ENCODE measurements at places on chromosomes 1 and 21.
A peak's percentile ranks its signal among the peaks of the same experiment; 100 is the strongest.

DNA sequence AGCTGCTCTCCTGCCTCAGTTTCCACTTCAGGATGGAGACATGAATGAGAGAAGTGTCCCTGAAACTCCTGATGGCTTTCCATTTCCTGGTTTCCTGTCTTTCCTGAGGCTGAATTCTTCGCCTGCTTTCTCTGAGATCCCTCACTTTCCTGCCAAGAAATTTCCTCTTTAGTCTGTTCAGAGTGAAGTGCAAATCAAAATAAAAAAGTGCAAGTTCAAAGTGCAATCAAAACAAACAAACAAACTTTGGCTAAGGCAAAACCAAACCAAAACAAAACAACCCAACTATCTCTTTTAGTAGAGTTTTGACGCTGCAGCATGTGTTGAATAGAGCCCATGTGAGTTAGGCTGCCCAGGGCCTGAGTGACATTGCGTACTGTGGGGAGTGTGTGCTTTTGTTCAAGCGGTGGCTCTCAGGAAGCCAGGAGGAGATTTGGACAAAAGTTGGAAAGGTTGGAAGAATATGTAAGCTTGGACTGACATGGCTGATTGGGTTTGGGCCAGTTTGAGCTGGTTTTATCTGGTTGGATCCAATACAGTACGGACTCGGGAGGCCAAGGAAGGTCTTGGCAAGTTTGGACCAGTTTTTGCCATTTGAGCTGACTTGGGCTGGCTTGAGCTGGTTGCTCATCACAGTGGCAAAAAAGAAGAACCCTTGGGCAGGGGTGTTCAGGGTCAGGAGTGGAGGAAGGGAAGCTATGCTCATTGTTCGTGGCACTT is 61.1 kb upstream of the TINAGL1 start:
- DNase-seq = no peak

GRCh38 chr1:243851765-243852164 is 1.7 kb upstream of the AKT3 start:
- DNase-seq = no peak

DNA sequence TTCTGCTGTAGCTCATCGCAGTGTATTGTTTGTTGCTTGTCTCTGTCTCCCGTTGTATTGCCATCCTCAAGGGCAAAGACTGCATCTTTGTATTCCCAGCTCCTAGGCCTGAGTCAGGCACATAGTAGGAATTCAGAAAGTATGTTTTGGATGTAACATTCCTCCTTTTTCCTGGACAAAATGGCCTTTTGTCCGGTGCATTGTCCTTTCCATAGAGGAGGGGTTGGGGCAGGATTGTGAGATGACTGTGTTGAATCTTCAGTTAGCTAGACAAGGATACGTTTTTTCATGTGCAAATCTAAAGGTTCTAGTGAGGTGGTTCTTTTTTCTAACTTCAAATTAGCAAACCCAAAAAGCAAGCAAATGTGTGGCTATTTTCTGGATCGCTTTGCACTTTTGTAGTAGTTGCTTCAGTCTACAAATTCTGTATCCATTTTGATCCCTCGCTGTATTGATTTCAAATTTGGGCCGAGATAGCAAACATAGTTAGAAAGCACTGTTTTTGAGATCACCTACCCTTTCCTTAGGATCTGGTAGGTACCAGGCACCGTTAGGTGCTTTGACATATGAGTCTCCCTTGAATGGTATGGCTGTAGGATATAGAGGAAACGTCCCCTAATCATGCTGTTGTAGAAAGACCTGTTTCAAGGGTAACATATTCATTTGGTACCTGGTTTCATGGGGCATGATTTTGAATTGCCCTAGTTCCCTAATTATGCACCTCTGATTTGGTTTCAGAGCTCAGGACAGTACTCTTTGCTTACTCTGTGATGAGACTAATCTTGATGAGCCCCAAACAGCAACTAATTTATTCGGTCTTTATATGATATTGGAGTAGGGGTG is 1.2 kb downstream of the PPP1R8 start:
- DNase-seq = no peak

DNA sequence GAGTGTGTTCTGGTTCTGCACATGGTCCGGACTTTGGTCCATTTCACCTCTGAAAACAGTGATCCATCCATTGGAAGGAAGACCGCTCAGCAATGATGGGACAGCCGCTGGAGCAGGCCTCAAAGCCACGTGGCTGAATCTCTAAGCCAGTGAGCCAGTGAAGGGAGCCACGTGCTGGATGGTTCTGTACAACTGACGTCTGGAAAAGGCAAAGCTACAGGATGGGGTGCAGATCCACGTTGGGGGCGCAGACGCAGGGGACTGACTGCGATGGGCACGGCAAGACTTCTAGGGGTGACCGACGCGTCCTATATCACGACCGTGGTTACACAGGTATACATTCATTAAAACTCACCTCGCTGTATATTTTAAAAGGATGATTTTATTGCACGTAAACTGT is 10.2 kb upstream of the ARHGEF16 start:
- DNase-seq = no peak

GRCh38 chr1:69121723-69122122 is 446.0 kb upstream of the LRRC7 start:
- no peak for DNase-seq

DNA sequence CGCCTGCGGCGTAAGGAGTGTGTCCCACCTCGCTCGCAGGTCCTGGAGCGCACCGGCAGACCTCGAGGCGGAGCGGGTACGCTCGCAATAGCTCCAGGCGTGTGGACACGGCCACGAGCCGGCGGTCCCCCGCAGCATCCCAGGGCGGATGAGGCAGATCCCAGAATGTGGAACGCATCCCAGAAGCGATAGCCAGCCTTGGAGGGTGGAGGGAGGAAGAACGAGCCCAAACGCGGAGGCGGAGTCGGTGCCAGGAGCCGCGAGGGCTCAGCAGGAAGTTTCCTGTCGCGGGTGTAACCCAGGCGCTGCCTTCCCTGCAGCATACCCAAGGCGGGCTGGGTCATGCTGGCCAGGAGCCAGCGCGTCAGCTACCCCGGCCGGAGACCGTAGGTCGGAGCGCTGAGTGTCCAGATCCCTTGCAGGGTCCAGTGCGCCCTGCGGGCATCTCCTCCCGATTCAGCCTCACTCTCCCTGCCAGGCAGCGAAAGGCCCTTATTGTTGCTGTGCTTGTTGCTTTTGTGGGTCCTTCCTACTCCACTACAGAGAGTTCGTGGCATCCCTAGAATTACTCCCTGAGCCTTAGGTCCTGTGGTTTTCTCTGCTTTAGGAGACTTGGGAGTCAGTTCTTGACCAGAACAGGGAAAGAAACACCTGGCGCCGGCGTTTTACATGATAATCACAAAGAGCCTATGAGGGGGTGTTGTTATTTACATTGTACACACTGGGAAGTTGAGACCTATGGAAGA is 27.7 kb downstream of the STYXL2 start:
- DNase-seq = peak; percentile 32

DNA sequence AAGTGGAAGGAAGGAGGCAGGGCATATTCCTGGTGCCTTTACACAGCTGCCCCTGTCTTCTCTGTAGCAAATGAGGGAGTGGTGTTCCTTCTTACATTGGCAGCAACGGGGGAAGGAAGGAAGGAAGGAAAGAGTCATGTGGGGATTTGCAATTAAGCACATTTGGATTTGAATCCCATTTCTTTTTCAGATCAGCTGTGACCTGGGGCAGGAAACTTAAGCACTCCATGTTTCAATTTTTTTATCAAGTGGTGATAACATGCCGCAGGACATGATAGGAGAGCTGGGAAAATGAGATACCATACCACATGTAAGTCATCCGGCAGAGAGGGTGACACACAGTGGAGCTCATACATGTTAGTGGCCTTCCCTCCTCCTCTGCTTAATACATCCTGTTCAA is 186.8 kb downstream of the APP start:
- no peak for DNase-seq

DNA sequence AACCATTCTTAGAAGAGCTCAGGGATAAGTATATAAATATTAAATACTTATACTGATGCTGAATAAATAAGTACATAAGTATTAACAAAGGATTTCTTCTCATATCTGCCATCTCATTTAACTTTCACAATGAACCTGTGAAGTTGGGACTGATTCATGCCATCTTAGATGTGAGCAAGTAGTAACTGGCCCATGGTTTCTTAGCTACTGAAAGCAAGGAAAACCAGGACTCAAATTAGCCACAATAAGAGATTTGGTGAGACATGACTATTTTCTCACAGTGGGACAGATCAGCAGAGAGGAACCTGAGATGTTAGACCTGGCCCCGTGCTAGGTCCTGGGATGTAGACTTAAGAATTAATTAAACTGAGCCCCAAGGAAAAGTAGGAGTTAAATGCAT is 8.2 kb upstream of the RAB3B start:
- DNase-seq = no peak

DNA sequence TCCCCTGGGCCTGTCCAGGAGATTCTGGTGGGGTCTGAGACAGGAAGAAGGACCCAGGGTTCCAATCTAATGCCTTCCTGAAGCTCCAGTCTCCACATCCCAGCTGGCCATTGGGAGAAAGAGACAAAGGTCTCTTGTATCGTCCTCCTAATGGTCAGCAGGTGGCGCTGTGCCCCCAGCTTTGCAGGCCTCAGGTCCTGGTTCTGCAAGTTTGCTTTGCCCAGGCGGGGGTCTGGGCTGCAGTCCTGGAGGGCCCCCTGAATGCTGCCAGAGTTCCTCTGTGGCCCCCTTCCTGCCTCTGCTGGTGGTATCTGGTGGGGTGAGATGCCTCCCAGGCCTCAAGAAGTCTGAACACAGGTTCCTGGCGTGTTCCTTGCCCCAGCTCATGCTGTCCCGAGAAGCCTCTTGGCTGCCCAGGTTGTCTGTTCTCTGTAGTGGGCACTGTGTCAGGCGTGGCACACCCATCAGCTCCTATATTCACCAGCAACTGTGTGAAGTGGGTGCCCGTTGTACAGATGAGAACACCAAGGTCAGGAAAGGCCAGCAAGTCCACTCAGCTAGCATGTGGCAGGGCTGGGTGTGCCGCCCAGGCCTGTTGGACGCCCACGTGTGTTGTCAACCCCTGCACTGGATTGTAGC is 33.8 kb upstream of the CSF3R start:
- DNase-seq = peak; percentile 28

- no peak for DNase-seq
These were observed 138.3 kb downstream of the PTGER3 start for GRCh38 chr1:70909262-70909822.

- no peak for DNase-seq
These were observed 1.0 kb downstream of the FAM78B start for GRCh38 chr1:166165661-166166328.

DNA sequence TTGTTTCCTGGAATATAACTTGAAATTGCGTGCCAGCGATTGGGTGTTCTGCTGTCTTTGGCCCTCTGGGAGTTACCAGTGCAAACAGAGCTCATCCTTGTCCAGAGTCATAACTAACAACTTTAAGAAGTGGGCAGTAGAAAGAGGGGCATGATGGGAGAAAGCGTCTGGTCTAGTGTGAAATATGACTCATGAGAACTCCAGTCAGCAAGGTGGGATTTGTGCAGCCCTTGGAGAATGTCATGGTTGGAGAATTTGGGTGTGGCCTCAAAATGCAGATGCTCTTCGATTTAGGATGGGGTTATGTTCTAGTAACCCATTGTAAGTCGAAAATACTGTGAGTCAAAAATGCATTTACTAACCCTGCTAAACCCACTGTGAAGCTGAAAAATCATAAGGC is 12.9 kb downstream of the ATP1B1 start:
- no peak for DNase-seq

DNA sequence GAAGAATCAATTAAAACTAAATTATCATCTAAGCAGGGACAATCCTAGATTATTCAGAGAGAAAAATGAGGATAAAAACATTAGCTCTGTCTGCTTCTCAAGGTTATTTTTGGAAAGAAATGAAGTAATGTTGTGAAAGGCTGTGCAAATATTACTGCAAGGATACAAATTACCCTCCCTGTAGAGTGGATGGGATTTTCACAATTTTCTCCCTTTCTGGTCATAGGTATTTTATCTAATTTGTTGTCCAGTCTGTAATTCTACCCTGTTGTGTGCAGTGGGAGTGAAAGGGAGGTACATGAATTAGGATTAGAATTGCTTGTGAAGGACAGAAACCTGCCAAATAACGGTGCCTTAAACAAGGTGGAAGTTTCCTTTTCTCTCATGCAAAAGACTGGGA is 54.7 kb downstream of the MAP3K7CL start:
- no peak for DNase-seq

GRCh38 chr1:31617916-31618746 is 642 bp downstream of the HCRTR1 start:
- peak; percentile 11 for DNase-seq

GRCh38 chr1:214379236-214379970 is 98.4 kb downstream of the SMYD2 start:
- DNase-seq = no peak

GRCh38 chr1:186799689-186800054 is 29.1 kb upstream of the PLA2G4A start:
- DNase-seq = no peak

DNA sequence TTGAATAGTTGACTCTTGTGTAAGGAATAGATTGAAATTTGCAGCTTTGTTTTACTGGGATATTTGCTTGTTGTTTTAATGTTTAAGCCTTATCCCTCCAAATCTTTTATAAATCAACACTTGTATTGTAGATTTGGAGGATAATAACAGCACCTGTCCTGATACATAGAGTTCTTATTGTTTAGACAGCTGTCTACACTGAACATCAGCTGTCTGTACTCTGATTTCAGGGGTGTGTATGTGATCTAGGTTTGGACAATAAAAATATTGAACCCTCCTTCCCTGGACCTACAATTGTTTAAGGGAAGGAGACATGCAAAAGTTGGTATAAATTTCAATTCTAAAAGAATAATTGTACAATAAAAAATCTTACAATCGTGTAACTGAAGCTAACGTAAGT is 48.3 kb upstream of the DPH5 start:
- DNase-seq = no peak

DNA sequence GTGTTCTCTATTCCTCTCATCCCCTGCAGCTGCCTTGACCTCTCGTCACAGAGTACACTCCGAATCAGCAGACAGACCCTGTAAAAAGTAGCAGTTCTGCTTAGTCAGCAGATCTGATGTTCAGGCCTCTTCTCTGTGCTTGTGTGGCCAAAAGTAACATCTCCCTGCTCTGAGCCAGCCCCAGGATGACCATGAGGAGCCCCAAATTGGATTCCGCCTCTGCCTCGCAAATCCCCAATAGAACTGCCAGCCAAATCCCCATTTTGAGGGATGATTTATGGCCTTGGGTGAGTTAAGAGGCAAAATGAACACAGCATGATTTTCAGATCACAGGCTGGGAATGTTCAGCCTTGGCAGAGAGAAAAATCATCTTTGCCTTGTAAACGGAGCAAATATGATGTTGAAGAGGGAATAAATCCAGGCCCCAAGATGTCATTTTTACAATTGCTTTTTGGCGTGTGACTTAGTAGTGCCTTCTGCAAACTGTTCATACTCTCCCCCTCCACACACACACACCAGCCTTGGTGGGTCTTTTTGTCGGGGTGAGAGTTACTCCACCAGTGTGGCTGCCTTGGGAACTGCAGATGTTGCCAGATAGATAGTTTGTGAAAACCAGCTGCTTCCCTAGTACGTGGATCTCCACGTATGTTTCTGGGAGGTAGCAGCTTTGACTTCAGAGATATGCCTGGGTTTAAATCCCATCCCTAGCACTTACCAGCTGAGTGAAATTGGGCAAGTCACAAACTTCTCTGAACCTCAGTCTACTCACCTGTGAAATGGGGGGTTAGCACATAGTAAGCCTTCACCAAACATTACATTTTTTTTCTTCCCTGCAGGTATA is 77.8 kb downstream of the MAN1C1 start:
- DNase-seq = no peak

- DNase-seq = peak; percentile 75
These were observed 7.3 kb downstream of the F11R start for GRCh38 chr1:161013488-161014230.
